ENCODE measurements at places on chromosomes 11 and 22.

DNA sequence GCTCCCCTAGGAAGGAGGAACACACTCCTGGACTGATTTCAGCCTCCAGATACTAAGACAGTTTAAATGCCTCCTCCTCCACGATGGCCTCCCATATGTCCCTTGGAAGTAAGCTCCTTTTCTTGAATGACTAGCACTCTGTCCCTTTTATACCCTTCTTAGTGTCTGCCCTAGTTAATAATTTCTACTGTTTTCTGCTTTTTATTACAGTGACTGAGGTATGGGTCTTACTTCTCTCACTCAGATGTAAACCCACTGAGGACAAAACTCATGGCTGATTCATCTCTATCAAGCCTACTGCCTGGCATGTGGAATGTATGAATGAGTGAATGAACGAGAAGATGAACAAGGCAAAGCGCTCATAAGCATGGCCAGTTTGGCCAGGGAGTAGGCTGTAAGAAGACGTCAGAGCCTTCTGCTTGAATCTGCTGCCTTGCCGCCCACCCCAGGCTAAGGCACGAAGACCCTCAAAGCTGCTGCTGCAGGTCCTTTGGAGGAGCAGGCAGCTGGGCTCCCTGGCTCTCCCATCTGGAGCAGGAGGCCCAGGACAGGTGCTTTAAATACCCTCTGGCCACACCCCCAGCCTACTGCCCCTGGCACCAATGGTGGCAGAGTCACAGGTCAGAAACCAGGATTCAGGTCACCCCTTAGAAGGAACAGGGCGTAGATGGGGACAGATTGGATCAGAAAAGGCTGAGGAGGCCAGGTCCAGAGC, 8.2 kb upstream of the PGA3 start:
- DNase-seq: no peak

DNA sequence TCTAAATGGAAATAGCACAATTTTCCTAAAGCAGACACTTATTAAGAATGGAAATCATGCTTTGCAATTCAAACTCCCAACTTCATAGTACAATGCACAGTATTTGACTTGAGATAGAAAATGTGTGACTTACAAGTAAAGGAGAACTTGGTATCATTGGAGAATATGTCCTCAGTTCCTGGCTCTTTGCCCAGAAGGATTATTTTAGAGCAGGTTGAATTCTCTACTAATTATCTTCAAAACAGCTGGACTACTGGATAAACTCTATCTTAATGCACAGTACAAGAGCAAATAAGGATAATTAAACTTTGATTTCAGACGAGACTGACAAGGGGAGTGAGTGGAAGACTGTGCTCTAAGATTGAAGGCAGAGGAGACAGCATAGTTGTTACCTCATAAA, 839.4 kb downstream of the OPCML start:
- DNase-seq: no peak

DNA sequence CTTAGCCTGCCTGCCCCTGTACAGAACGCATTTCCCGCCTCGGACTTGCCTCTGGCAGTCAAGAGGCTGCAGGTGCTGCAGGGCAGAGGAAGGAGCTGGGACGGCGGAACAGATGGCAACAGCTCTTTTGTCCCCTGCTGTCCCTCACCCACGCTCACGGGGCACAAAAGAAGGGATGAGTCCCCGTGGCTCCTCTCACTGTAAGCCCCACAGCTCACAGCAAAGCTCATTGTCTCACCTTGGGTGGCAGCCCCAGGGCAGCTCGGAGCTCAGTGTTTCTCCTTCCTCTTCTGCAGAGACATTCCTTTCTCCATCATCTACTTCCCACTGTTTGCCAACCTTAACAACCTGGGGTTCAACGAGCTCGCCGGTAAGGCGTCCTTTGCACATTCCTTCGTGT, 24.3 kb downstream of the SLC25A18 start:
- DNase-seq: no peak

GRCh38 chr22:19597399-19597735, 73.2 kb upstream of the CLDN5 start:
- DNase-seq: no peak

- no peak for DNase-seq
These were observed 47.8 kb downstream of the AAMDC start for GRCh38 chr11:77868744-77869143.

GRCh38 chr11:67392183-67392715, 463 bp downstream of the RAD9A start:
- no peak for DNase-seq

DNA sequence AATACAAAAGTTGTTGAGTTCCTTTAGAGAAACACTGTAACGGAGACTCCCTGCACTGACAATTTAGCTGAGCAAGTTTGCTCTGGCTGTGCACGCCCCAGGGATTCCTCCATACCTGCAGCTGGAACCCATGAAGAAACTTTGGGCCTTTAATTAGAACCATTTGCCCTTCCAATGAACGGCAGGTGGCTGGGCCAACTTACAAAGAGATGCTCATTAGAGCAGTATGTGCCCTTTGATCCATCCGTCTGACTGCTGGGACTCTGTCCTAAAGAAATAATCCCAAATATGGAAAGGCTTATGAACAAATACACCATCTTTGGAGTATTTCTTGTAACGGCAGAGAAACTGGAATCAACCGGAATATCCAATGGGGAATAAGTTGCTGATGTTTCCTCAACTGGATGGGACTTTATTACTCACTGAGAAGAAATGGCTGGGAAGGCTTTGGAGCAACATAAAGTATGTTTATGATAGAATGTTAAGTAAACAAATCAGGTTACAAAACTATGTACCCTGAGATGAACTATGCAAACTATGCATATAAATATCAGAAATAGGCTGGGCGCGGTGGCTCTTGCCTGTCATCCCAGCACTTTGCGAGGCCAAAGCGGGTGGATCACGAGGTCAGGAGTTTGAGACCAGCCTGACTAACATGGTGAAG, 24.4 kb upstream of the FBLN1 start:
- no peak for DNase-seq

- DNase-seq: no peak
These were observed 97.1 kb downstream of the CWC15 start for GRCh38 chr11:94876222-94876621.

GRCh38 chr11:20360650-20361049, 2.9 kb upstream of the HTATIP2 start:
- no peak for DNase-seq

DNA sequence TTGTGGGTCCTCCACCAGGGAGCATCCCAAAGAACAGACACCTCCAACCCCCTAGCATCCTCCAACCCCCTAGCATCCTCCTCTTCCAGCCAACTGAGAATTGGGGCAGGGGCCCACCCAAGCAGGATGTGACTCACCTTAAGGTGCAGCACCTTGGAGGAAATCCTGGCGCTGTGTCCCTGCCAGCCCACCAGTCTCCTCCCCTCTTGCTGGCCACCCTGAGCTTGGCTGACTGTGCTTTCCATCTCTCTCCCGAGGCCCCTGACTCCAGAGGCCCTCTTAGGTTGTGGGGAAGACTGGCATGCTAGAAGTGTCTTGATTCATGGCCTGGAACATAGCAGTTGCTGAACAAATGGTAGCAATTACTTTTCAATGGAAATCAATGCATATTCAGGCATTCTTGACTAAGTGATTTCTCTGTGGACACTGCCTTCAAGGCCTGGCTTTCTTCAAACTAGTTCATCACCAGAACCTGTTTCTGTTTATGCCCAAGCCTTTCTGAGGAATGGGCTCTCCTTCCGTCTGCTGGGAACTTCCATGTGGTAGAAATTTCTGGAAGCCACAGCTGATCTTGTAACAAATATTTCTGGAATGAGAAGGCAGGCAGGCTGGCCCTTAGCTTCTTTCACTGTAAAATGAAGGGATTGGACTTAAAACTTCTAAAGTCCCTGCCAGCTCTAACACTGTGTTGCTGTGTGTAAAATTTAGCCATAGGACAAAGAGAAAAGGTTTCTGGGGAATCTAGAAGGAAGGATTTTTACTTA, 60.5 kb downstream of the CEP164 start:
- no peak for DNase-seq

DNA sequence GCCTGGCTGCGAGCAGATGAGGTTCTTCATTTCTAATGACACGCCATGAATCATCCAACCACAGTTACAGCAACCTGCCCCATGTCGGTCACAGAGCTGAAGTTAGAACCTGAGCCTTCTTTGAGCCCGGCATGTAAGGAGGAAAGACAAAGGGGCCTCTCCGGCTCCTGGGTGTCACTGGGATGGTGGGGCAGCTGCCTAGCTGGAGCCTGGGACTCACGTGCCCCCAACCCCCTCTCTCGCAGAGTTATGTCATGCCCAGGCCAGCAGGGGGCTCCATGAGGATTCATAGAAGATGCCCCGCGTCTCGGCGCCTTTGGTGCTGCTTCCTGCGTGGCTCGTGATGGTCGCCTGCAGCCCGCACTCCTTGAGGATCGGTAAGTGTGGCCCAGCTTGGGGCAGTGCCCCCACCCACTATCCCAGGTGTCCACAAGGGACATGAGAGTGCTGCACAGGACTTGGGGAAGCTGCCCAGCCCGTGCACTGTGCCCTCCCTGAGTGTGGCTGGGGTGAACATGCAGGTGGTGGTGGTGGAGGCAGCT, 148.5 kb downstream of the GRIK4 start:
- no peak for DNase-seq

GRCh38 chr11:57426439-57426928, 437 bp downstream of the SLC43A3 start:
- no peak for DNase-seq

DNA sequence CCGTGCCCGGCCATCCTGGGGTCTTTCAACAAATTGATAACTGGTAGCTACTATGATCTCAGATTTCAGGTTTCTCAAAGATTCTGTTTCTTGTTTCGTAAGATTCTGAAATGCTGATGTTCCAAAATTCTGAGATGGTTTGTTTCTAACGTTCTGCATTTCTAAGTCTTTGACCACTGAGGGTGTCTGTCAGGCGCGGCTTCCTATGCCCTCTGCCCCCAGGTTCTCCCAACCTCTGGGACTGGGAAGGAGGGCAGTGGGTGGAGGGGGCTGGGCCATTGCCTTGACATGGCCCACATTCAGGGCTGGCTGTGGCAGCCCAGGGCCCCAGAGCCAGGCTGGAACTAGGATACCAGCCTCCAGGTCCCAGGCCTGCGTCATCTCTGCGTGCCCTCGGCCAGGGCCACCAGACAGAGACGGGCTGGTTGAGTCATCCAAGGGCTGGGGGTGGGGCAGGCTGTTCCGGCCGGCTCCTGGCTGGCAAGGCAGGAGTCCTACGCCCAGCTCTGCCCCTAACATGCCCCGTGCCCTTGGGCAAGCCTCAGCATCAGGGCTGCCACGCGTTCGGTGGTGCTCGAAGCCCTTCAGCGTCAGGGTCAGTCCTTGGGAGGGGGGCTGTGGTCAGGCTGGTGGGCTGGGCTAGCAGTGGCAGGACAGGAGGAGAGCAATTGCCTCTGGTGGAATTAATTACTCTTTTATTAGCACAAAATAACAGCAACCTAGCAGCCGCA, 5.2 kb downstream of the TMEM134 start:
- DNase-seq: no peak

DNA sequence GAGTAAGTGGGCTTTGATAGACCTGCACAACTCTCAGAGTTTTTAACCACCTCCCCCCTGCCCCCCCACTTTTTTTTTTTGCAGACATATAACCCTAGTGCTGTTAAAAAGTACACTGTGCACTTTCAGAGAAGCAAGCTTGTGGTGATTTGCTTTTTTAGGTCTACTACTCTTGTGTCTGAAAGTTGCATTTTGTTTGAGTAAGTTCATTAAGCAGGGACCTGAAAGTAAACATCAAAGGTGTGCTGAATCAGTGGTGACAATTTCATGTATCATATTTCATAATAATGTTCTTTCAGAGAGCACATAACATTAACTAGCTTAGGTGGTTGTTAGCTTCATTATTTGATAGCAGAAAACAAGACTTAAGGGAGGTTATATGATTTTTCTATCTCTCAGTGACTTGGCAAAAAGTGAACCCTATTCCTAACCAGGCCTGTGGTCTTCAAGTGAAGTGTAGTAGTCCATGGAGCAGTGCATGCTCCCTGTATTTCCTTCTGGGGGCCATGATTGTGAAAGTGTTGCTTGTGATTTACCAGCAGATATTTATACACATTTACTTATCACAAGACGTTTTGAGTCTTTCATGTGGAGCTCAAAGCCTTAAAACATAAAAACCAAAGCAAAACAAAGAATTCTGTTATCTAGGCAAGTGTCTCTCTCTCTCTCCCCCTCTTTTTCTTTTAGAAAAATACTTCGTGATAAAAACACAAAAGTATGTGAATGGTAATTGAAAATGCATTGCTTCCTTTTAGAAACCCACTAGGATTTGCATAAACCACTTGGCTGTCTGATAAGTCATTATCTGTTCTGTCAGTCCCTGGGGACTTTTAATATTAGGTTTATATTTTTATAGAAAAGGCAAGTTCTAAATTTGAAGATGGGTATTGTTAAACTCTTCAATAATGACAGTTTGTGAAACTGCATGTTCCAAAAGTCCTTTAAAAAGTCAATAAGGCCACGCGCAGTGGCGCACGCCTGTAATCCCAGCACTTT, 7.5 kb upstream of the RAG2 start:
- no peak for DNase-seq

DNA sequence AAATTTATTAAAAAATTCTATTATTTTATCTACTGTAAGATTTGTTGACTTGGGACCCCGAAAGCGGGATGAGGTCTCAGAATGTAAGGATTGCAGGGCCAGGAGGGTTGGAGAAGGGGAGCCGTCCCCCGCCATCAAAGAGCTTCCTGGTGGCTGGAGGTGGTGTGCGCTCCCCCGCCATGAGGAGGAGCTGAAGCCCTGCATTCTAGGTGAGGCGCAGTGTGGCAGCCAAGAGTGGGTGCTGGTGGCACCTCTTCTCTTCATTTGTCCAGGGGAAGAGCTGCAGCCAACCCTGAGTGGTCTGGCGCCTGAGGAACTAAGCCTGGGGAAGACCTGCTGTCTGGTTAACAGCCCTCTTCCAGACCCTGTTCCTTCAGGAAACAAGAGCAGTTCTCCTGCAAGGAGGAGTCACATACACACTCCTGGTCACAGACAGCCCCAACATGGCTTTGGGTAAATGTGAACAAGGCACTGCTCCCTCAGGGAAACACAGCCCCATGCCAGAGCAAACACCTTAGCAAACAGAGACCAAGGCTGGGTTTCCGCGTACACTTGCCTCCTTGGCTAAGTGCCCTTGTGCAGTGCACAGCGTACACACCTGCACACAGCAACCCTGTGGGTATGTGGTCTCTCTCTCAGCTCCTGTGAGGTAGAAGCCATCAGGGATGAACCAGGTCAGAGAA, 17.3 kb downstream of the RTN4RL2 start:
- no peak for DNase-seq

- no peak for DNase-seq
These were observed 85.9 kb downstream of the BUD13 start for GRCh38 chr11:116686866-116687265.

DNA sequence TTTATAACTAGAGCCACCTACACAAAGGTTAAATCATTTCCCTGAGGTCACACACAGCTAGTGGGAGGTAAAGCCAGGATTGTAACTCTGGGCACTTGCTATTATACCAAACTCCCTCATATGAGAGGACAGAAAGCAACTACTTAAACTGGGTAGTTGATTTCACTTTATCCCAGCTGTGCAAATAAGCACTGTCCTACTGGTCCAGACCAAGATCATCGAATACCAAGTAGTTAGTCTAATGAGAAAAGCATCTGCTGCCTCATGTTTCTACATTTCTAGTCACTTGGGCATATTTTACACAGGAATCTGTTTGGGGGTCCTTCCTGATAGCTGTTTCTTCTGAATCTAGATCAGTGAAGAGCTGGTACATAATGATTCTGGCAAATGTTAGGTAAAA, 178.6 kb upstream of the NARS2 start:
- no peak for DNase-seq

Data from stimulated activated CD4-positive, alpha-beta T cell treated with anti-CD3 and anti-CD28 coated beads, TNF-alpha, amount 100 ng/mL, for 1 hour (primary cell).